CD4-positive, alpha-beta T cell treated with Interleukin-10 for 1 hour (primary cell): ENCODE measurements at places on chromosomes 11 and 22.

- no peak for DNase-seq
These were observed 22.4 kb upstream of the ARFGAP3 start for GRCh38 chr22:42879371-42880021.

GRCh38 chr11:21229224-21229623, 559.8 kb downstream of the NELL1 start:
- no peak for DNase-seq

GRCh38 chr11:61917334-61918109, at the start of gene RAB3IL1:
TSS of gene RAB3IL1 (minus strand) at chr11:61917566. CDS start at chr11:61917367, 199 bp downstream.
- no peak for DNase-seq

DNA sequence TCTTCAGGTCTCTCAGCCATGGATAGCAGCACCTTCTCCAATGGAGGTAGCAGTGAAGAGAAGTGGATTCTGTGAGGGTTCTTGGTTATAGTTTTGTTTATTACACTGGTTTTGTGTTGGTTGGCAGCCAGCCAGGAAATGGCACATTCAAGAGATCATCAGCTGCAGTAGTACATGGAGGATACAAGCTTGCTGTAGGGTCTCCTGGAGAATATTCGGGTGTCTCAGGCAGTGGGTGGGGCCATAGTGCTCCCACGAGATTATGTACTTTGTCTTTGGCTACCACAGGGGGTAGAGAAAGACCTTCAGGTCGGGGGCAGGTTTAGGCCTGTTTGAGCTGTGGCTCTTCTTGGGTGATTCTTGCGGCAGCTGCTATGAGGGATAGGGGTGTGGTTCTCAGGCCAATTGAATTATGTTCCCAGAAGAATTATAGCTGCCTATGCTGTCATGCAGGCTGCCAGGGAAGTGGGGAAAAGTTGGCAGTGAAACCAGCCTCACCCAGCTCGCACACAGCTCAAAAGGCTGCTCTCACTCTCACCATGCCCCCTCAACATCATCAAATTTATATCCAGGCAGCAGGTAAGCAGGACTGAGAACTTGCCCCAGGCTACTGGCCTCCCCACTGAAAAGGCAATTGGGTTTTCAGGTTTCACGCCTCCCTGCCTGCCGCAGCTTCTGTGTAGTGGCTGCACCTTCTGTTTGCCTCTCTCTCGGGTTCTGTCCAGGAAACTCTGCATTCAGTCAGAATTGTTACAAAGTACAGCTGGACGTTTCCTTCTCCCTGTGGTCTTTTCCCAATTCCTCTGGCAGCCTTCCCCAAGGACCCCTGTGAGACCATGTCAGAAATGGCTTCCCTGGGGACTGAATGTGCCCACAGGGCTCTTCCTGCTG, 435.5 kb downstream of the LUZP2 start:
- no peak for DNase-seq

- DNase-seq = no peak
These were observed 385.0 kb downstream of the CTTN start for GRCh38 chr11:70783356-70783755.

DNA sequence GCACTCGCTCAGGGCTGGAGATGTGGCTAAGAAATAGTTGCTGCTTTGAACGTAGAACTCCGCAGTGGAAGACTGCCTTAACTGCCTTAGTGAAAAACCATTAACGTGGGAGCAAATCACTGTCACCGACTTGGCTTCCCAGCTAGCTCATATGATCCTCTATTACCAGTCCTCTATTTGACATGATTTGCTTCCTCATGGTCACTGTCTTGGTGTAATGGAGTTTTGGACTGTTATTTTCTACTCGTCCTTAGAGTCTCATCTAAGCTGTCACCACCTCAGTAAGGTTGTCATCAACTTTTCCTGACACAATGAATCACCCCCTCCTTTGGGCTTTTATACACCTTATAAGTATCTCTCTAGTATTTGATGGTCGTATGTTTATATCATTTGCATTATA, 167.1 kb upstream of the NARS2 start:
- DNase-seq = no peak

- peak; percentile 2 for DNase-seq
These were observed 98.8 kb downstream of the MPPED2 start for GRCh38 chr11:30487200-30487898.

DNA sequence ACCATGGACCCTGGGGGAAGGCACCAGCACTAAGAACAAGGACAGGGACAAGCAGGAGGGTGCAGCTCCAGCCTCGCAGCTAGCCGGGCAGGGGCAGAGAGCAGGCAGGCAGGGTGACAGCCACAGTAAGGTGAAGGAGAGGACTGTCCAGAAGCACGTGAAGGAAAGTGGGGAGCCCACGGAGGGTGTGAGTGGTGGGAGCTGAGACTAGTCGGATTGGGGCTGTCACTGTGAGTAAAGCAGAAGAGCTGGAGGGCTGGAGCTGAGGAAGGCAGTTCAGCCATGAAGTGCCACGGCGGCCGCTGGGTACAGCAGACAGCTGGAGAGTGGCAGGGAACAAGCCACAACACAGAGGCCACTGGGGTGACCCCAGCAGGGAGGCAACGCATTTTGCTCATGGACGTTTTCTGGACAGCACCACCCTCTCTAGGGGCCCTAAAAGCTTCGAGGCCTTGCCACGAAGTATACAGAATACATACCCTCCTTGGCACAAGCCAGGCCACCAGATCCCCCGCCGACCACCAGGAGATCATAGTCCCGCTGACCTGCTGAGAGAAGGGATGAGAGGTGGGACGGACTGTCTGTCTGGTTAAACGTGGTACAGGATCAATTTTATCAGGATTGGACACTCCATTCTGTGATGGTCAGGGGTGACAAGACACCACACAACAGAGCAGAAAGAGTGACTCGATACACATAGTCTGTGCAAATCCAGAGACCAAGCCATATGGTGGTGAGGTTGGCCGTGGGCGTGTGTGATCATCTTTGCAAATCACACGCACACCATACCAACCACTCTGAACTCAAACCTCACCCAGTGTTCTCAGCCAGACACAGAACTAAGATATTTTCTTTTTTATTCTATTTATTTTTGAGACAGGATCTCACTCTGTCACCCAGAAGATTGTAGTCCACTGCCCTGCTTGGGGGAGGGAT, 10.8 kb upstream of the COMT start:
- no peak for DNase-seq

DNA sequence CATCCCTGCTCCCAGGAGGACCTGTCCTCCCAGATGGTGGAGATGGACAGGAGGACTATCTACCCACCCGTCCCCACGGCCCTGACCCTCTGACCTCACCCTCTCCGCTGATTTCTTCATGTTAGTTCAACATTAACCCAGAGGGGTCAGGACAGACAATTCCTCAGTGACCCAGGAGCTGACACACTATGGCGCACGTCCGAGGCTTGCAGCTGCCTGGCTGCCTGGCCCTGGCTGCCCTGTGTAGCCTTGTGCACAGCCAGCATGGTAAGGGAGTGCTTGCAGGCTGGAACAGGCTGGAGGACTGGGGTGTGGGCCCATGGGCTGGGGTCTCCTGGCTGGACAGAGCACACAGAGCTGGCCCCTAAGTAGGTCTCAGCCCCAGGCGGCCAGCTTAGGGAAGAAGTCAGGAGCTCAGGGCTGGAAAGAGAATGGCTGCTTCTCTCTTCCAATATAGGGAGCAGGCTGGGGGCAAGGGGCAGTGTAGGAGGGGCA, at the start of gene F2:
Gene F2 (plus strand): TSS at position 166 of the 495 bp plus-strand sequence. CDS start 23 bp downstream, at position 189.
- DNase-seq = no peak

GRCh38 chr11:64649291-64649697, 58.3 kb downstream of the SLC22A12 start:
- DNase-seq = no peak

- DNase-seq = peak; percentile 79
These were observed 8.1 kb downstream of the CCDC15 start for GRCh38 chr11:124961972-124962609.

DNA sequence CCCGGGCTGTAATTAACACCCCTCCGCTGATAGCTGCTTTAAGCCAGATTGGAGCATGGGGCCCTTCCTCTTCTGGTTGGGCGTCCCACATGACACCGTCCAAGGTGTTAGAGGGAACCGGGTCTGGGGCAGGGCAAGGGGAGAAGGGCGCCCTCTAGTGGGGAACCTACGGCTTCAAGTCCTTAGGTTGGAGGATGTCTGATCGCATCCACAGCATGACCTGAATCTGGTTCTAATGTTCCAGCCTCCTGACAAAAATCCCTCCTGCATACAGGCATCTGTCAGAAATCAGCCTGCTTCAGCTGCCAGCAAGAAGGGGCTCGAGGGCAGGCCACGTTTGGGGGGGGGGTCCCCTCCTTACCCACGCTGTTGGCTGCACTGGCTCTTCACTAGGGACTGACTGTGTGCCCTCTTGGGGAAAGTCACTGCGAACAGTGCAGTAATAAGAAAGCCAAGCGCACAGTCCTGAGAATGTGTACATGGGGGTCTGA, 94.2 kb upstream of the TBCEL start:
- DNase-seq = peak; percentile 23

DNA sequence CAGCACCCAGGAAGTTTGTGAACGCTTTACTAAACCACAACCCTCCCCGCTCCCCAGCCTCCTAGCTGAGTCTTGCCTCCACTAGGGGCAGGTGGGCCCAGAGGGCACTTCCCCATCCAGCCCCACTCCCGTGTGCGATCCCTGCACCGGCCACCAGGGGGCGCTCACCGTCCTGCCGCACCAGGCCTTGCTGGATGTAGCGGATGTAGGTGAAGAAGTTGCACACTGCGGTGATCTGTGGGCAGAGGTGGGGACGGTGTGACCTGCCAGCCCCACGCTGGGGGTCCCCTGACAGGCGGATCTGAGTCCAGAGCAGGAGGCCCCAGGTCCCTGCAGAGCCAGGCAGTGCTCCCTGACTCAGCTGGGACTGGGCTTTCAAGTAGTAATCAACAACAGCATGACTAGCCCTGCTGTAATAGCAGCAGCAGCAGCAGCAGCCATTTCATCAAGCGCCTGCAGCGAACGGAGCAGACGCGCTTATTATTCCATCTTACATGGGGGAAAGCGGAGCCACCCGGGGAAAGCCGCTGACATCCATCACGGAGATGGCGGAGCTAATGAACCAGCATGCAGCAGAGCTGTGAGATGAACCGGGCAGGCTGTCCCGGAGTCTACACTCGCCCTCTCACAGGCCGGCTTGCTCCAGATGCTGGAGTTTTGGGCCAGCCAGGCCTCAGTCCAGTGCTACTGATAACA, 7.9 kb upstream of the FADS3 start:
- DNase-seq = peak; percentile 92

- peak; percentile 57 for DNase-seq
These were observed 745 bp upstream of the ZBTB44 start for GRCh38 chr11:130315354-130315970.

DNA sequence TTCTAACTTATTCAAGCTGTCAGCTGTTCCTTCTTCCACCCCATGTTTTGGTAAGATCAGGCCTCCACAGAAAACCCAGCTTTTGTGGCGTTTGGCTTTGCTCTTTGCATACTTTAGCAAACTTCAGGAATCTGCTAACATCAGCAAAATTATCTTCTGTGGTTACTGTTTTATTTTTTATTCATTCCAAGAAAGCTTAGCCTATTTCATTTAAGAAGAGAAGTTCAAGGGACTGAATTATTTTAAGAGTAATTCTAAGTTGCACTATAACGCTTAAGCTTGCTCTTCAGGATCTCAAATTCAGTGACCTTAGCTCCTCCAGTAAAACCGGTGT, 1.1 kb downstream of the JHY start:
- DNase-seq = no peak

DNA sequence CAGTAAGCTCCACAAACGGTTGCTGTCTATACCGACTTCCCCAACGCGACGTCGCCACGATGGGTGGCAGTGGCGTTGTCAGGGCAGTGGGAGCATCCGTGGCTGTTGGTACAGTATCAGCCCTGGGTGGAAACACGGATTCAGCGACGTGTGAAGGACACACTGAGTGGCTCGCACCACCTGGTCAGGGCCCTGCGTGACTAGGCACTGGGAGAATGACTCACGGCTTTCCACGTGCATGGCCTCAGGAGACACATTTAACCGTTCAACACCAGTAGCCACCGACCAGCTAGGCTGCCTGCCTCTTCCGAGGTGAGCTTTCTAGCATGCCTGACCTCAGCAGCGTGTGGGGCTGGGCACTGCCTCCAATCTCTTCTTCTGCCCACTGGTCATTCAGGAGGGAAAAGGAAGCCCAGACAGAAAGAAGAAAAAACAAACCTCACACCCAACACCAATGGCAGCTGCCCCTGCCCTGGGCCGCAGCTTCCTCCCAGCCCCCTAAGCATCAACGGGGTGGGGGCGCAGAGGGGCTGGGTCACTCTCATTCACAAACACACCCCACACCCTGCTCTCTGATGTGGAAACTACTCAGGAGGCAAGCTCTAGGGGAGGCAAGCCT, 59.0 kb downstream of the MYH9 start:
- no peak for DNase-seq

- DNase-seq = no peak
These were observed 6.1 kb upstream of the ASCL3 start for GRCh38 chr11:8948886-8949285.

DNA sequence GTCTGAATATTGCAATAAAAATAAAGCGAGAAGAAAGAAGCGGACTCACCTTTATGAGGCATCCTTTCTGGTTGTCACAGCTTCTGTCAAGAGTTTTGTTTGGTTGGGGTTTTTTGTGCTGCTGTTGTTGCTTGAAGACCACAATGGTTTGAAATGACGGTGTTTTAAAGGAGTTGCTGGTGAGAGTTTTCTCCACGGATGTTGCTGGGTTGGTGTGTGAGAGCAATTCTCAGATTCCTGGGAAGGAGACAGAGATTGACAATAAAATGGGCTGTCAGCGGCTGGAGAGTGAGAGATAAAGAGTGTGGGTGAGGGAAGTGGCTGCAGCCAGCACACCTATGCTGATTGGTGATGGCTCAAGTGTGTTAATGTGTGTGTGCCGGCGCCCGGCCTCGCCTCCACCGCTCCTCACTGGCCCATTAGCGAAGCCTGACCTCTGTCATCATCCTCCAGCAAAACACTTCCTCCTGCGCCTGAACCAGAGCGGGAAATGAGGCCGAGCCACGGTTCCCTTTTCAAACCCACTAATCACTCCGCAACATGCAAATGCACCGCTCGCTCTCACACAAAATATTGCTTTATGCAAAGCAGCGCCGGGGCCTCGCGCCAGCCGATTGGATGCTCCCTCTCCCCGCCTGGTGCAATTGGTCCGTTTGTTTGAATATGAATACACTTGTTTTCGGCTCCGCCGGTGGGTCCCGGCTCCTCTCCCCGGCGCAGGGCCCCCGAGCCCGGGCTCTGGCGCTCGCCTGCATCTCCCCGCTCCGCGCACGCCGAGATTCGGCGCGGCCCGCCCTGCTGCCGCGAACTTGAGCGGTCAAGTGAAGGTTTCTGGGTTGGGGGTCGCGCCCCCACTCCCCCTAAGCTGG, at the start of gene PAX6:
Gene PAX6 (minus strand): TSS at position 544 of the 869 bp plus-strand sequence. CDS start 4,911 bp downstream, outside the sequence.
- peak; percentile 49 for DNase-seq

DNA sequence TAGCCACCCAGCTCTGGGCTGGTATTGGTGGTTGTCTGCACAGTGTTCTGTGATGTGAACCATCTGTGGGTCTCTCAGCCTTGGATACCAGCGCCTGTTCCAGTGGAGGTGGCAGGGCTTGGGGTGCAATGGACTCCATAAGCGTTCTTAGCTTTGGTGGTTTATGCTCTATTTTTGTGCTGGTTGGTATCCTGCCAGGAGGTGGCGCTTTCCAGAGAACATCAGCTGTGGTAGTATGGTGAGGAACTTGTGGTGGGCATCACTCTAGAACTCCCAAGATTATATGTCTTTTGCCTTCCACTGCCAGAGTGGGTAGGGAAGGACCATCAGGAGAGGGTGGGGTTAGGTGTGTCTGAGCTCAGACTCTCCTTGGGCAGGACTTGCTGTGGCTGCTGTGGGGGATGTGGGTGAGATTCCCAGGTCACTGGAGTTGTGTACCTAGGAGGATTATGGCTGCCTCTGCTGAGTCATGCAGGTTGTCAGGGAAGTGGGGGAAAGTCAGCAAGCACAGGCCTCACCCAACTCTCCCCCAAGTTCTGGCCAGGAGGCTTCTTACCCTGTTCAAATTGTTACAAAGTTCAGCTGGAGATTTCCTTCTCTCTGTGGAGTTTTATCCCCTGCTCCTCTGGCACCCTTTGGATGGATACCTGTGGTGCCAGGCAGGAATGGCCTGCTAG, 47.2 kb downstream of the MRGPRX2 start:
- no peak for DNase-seq
